ENCODE measurements at places on chromosomes 5 and 9. TPM values are rescaled to one million over a fixed set of nuclear protein-coding genes. Genes with fewer than 3 reads are reported as not detected.

- no peak for DNase-seq
These were observed 1.1 kb downstream of the MAST4 start for GRCh38 chr5:66597183-66597757.

- DNase-seq, result no peak
These were observed 9.0 kb downstream of the GPSM1 start for GRCh38 chr9:136336156-136336870.

DNA sequence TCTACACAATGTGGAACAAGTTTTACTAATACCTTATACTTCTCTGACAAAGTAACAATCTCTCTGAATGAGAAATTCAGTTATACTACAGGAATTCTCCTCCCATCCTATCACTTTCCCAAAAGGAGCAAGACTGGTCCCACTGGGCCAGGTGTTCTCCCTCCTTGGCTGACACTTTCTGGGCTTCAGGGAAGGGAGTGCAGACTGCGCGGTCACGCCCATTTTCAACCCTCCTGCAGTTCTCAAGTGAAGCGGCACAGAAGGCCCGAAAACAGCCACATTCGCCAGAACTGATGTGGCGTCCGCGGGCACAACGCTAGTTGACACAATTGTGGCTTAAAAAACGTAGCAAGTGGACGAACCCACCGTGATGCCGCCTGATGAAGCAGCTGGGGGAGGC, 603 bp downstream of the SAXO1 start:
- DNase-seq, result no peak

DNA sequence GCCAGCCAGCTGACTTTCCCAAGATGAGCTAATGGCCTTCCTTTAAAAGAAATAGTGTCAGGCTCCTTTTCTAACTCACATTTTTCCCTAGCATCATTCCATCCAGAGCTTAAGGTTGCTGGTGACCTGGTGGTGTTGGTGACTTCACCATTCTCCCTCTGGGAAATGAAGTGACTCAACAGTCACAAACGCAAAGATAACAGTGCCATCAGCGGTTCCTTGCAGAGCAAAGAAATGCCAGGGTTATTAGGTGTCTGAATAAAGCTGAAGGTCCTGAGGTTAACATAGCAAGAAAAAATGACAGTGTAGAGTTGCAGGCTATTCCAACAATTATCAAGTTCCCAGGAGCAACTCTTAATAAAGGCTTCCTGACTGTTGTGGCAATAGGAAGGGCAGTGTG, 111.8 kb upstream of the SLC44A1 start:
- DNase-seq, result no peak

The THBS4 gene
- total RNA-seq, result 8.3 TPM

The NUTM2F gene
- not detected for total RNA-seq

The ACSL6 gene
- not detected for total RNA-seq

Data from omental fat pad (tissue), 4 donors.